ENCODE measurements at places on chromosomes 5 and 9.

DNA sequence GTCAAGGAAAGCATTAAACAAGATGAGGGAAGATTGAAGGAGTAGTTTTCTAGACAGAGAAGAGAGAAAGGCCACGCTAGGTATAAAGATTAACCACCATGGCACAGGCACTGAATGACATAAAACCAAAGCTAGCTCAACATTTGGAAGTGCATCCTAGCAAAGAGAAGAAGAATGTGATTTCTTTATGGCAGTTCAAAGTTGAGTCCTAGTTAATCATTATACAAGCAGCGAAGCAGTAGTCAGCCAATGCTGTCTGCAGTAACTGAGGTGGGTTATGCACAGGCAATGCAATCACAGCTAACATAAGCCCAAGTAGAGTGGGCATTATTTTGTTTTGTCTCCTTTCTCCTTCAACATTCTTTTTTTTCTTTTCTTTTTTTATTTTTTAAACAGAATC, 24.0 kb upstream of the ANKRD31 start:
- DNase-seq, result no peak

DNA sequence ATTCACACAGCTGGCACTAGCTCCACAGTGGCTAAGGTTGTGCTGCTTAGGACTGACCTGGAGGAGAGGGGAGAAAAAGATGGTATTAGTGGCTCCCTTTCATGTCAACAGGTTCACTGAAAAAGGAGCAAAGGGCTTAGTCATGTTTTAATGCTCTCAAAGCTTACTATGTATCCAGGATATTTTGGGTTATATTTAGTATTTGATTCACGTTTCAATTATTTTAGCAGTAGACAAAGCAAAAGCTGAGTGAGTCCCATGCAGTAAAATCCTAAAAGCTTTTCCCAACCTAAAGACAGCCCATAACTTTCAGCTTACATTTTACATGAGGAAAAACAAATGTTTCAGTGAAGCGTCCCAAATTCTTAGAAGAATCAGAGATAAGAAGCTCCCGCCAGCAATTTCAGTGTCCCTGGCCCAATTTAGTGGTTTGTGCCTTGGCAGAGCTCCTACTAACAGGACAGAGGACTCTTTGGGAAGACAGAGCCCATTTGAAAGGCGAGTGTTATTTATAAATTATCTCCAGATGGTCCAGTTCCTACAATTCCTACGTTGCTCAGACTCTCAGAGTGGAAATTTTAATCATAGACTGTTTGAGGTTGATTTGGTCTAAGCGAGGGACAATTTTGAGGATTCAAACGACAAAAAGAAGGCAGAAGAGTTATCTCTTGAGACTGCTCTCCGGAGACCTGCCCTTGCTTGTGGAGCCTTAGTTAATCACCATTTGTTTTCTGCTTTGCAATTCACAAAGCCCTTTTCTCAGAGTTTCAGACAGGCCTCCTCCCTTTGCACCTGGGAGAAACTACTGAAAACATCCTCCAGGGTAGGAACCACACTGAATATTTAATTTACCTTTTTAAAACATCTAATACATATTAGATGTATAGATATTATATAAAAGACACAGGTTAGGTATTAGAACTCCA, 225.0 kb upstream of the ANKRD55 start:
- no peak for DNase-seq

DNA sequence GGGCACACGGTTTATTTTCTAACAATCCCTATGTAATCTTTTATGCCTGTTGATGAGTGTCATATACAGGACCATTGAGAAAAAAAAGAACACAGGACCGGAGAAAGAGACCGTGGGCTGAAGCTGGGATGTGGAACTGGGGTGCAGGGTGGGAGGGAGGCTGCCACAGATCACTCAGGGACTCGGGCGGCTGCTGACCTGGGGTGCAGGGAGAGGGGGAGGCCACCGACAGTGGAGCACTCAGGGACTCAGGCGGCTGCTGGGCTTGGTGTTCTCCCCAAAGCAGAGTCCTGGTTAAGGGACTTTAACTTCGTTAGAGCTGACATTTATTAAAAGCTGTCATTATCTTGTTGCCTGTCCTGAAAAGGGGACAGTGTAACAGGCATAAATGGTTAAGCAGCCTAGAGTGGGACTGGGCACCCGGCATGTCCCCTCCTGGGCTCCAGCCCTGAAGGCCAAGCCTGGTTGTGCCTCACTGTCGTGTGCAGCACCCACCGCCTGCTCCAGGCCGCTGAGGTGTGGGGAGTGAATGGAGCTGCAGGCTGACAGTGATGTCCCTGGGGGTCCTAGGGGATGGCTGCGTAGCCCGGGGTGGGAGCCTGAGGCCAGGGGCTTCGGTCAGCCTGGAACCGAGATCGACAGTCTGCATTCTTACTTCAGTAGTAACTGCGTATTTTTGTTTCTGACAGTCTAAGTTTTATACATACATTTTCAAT, 14.0 kb downstream of the NDUFS6 start:
- no peak for DNase-seq

DNA sequence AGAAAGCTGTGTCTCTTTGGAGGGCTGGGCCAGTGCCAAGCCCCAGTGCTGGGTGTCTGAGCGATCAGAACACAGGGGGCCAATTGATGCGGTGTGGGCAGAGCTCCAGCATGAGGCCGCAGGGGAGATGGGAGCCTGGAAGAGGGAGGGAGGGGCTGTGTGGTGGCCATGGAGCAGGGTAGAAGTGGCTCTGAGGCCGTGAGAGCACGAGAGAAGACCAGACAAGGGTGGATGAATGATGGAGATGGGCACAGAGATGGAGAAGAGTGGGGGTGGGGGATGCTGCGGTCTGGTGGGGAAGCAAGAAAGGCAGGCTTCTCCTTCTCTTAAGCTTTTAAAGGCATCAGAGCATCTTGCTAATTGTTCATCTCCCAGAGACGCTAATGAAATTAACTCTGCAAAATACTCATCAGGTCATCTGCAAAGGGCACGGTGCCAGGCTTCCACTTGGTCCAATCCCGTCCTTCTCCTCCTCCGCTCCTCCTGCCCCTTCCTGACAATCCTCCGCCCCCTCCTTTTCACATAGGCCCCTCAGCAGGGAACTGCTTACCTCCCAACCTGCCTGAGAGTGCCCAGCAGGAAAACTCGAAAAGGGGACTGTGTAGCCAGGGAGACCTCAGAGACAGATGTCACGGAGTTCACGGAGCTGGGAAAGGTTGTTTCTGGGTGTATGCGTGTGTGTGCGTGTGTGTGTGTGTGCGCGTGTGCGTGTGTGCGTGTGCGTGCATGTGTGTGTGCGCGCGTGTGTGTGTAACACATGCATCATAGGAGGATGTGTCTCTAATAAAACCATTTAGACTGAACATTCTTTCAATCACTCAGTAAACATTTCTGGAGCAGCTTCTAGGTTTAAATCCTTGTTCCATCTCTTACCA, 7.1 kb upstream of the UNC5A start:
- no peak for DNase-seq

DNA sequence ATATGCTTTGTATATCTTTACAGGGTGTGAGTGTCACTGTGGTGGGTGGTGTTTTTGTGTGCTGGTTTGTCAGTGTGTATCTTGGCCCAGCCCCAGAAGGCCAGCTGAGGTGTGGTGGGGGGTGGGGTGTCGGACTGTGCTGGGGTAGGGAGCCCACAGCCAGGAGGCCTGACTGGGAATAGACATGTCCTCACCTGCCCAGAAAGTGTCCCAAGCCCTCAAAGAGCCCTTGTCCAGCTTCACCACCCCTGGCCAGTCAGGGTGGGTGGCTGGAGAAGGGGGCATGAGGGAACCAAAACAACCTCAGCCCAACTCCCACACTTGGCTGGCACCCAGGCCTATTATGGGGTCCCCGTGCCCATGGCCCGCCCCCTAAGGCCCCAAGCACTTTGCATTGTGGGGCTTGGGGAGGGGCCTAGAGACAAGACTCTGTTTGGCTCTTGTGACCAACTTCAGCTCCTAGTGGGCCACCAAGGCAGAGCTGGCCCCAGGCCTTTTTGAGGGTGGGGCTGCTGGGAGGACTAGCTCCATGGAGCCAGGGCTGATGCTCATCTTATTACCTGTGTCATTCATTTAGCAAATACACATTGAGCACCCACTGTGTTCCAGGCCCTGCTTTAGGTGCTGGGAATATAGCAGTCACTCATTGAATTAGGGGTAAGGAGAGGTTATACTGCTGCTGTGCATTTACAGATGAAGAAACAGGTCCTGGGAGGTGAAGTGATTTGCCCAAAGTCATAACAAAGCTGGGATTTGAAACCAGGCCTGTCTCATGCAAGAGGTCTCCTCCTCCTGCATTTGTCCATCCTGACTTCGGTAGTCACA, 56.2 kb upstream of the PSD2 start:
- no peak for DNase-seq

GRCh38 chr9:133818444-133818843, 80.3 kb upstream of the SARDH start:
- DNase-seq, result no peak

- no peak for DNase-seq
Measured at GRCh38 chr5:172178301-172178987, 9.6 kb downstream of the STK10 start.

DNA sequence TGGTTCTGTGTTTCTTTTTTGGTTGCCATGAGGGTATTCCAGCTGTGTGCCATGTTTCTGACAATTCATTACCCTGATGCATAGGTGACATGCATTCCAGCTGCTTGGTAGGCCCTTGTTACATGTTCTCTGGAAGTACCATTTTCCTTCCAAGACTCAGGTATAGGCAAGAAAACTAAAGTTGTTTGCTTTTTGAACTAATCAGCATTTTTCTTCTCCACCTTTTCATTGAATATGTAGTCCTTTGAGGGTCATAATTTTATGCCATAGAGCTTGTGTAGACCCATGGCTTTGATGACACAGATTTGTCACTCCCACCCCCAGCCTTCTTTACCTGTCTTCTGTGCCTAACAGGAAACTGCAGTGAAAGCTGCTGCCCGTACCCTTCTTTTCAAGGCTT, 339.2 kb downstream of the MED10 start:
- DNase-seq, result no peak

DNA sequence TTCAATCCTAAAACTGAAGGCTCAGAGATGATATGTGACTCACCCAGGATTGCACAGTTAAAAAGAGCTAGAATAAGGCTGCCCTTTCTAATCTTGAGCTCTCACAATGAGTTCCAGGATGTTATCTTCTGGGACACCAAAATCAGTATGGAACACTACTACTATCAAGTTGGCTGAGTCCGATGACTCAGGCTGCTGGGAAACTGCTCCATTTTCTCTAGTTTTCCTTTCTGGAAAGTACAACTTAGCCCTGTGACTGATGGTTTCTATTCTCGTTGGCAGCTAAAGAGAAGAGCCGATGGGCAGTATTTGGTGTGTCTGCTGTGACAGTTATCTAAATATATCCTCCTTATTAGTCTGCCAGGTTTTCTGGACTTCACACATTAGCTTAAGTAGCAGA, 37.9 kb upstream of the DPYSL3 start:
- no peak for DNase-seq

DNA sequence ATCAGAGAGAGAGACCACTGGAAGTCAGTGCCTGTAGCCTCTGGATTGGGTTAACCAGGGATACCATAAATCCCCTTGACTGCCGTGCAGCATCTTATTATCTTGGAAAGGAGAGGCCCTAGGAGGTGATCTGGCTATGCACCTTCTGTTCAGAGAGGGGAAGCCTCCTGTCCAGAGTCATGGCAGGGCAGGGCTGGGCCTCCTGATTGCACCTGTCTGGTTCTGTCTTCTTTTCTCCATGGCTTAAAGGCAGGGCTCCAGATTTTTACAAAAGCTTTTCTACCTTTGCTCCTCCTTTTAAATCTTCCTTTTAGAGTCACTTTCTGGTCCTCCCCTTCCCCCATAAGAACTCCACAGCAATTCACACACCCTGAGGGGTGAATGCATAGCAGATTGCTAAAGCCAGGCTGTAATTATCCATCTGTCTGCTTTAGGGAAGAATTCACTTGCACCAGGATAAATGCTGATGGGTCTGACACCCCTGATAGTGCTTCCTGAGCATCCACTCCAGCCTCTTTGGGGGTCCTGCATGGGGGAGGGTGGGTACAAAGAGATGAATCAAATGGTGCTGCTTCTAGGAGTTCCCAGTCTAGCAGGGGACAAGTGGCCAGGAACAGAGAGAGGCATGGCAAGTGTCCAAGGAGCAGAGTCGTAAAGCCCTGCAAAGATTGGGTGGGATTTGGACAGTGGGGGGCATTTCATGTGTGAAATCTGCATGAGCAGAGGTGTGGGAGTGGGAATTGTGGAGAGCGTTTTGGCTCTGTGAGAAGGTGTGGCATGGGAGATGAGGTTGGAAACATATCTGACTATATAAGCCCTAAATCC, 141.3 kb upstream of the ALDH1B1 start:
- DNase-seq, result no peak

- DNase-seq, result no peak
Measured at GRCh38 chr5:136023958-136024541, 4.7 kb upstream of the TGFBI start.

DNA sequence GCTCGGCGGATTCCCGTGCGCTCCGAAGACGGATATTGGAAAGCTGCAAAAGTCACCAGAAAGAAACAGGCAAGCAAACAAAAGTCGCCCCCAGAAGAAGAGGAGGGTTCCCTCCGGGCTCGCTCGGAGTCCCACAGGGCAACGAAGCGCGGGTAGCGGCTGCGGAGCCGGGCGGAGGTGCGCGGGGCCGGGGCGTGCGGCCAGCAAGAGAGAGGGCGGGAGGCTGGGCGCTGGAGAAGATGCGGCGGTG, at the start of gene FBN2:
TSS of gene FBN2 (minus strand) at position 246 of the 250 bp plus-strand sequence. CDS start 642 bp downstream, outside the sequence.
- DNase-seq, result no peak

DNA sequence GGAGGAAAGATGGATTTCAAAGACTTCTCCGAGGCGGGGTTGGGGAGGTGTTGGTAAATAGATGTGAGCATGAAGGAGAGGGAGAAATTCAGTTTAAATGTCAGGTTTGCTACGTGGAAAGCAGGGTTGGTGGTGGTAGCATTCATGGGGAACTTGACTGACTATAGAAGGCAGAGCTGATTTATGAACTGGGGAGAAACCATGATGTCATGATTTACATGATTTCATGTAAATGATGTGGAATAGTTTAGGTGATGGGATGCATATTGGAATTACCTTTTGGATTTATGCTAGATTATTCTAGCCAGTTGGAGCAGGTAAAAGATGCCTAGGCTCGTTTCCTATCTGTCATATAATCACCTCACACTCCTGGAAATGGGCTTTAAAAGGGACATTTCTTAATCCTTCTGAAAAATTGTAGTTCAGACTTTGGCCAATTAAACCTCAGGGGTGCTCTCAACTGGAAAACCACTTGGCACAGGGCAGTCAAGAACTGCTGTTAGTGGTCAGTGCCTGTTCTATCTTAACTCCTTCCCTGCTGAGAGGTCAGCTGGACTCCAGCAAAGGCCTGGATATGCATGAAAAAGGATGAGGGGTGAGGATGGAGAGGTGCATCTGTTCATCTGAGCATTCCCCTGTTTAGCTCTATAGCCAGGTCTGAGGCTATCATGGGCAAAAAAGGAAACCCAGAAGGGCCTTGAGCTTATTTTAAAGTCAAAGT, 50.1 kb upstream of the BASP1 start:
- DNase-seq, result no peak

GRCh38 chr5:44862808-44863207, 54.1 kb downstream of the MRPS30 start:
- DNase-seq, result no peak

GRCh38 chr9:135945969-135946368, 15.2 kb downstream of the UBAC1 start:
- DNase-seq, result no peak

DNA sequence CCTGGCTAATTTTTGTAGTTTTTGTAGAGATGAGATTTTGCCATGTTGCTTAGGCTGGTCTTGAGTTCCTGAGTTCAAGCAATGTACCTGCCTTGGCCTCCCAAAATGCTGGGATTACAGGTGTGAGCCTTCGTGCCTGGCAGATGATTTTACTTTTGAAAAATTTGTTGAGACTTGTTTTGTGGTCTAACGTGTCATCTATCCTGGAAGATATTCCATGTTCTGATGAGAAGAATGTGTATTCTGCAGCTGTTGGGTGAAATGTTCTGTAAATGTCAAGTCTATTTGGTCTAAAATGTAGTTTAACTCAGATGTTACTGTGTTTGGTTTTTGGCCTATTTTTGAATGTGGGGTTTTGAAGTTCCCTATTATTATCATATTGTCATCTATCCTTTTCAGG, 145.6 kb downstream of the XRCC4 start:
- DNase-seq, result no peak

Measured in DND-41 (cell line).